Heart right ventricle (tissue), 16 donors: ENCODE measurements at places on chromosomes 1 and 21.

DNA sequence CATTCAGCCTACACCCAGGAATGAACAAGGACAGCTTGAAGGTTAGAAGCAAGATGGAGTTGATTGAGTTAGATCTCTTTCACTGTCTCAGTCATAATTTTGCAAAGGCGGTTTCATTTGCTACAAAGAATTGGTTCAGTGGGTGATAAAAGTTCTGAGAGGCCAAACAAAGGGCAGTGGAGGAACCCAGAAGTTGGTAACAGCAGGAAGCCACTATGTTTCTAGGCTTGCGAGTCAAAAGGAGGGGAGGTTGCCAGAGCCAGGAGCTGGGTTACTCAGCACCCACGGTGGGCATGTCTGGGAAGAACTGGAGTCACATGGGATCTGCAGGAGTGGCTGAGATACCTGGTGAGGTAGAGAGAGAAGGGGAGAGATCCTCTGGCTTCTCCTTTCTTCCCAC lies 64.2 kb upstream of the MRPS6 start:
- no peak for DNase-seq

DNA sequence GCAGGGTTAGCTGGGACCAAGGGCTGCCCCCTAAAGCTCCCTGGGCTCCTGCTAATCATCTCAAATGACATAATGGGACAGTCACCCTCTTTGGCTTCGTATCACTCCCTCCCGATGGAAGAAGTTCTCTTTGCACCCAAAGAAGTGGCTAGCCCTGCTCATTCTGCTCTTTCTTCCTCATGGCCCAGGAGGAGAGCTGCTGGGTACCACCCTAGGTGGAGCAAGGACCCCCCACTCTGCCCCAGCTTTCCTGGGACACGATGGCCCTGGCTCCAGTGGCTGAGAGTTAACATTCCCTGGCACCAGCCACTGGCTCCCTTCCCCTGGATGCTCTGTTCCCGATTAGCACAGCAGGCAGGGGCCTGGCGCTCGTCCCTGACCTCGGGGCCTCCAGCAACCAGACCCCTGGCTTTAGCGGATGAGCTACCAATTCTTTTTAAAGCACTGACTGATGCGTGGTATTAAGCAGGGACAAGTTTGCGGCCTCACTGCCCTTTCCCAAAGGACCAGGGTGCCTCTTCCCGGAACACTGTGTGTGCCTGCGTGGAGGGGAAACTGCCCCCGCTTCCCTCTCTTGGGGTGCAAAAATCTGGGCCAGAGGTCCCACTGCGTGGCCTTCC lies 1.2 kb downstream of the MYOM3 start:
- peak; percentile 81 for DNase-seq

GRCh38 chr1:48876330-48876785 lies 99.7 kb upstream of the BEND5 start:
- DNase-seq = no peak

DNA sequence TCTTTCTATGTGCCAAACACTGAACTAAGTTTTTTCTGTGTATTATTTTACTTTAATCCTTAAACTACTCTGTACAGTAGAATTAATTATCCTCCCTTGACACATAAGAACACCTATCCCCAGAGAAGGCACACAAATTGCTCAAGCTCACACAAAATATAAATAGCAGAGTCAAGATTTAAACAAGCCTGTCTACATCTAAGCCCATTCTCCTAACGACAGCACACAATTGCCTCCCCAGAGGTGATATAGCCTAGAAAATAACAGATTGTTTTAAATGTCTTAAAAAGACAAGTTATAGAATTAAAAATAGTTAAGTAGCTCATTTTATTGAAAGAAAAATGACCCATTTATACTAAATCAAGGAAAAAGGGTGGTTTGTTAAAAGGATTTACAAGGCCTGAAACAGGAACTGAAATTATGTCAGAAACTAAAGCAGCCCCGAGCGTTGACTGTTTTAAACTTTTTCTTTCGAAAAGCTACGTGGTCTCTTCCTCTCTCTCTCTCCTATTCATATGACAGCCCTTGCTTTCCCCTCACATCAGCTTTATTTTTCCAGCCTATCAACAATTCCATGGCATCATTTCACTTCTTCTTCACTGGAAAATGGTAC lies 30.5 kb downstream of the TNFSF18 start:
- no peak for DNase-seq

GRCh38 chr1:211478801-211479578 lies 13.0 kb downstream of the RD3 start:
- DNase-seq = no peak

GRCh38 chr1:200739702-200740570 lies 1.2 kb downstream of the CAMSAP2 start:
- peak; percentile 46 for DNase-seq

- no peak for DNase-seq
Measured at GRCh38 chr1:115012434-115012833, 17.2 kb upstream of the TSHB start.

DNA sequence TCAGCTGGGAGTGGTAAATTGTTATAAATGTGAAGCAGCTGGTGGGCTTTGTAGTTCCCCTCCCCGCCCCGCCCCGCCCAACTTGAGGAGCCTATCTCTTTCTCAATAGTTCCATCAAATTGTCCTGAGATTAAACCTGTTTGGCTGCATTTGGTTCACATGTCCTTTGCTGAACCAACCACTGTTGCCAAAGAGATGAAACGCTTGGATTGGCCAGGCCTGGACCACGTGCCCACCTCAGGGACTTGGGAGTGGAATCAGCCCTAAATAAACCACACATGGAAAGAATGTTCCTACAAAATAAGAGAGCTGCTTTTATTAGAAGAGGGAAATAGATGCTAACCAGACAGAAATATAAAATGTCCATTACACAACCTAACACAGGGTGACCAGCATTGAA lies 424.9 kb upstream of the KAZN start:
- no peak for DNase-seq

- no peak for DNase-seq
Measured at GRCh38 chr21:15203740-15204139, 138.9 kb upstream of the NRIP1 start.

DNA sequence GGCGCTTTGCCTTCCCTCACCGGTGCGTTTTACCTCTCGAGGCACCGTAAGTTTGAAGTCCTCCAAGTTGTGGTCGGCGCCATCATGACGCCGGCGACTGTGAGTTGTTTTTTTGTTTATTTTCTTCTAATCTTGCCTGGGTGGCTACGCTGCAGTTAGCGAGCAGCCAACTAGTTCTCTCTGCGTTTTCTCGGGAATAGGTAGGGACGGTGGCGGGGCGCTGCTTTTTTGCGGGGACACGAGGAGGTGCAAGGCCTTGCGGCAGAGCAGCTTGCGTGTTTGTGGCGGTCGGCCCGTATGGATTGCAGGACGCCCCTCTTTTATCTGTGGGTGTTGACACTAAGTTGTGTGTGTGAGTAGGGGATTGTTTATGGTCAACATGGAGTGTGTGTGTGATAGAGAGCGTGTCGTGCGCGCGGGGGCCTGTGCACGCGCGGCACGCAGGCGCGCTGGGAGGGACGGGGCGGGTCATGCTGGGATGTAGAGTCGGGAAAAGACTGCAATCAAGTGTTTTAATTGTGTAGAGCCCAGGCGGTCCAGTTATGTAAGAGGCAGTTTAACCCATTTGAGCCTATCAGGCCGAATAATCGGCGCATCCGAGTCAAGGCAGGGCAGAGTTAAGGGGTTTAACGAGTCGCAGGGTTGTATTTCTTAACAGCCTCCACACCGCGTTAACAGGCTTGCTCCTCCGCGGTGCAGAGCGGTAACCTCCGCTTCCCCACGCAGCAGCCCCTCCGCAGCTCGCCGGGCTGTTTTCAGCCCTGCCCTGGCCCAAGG lies 1.2 kb upstream of the NEGR1 start:
- peak; percentile 79 for DNase-seq

DNA sequence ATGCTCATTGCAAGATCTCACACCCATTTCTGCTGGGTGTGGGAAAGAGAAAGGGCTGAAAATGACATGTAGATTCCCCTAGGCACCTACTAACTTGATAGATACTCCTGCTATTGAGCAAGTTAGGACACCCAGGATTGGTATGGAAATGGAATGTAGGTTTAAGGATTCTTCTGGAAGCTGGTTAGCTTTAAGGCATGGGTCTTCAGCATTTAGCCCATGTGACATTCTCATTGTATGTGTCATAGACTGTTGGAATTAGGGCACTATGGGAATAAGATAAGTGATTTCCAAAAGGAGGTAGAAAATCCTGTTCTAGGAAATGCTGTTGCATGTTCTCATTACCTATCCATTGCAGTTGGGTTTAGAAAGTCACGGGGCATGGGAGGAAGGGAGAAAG lies 76.2 kb downstream of the DISC1 start:
- no peak for DNase-seq

GRCh38 chr1:221886743-221887414 lies 145.0 kb upstream of the DUSP10 start:
- peak; percentile 45 for DNase-seq

DNA sequence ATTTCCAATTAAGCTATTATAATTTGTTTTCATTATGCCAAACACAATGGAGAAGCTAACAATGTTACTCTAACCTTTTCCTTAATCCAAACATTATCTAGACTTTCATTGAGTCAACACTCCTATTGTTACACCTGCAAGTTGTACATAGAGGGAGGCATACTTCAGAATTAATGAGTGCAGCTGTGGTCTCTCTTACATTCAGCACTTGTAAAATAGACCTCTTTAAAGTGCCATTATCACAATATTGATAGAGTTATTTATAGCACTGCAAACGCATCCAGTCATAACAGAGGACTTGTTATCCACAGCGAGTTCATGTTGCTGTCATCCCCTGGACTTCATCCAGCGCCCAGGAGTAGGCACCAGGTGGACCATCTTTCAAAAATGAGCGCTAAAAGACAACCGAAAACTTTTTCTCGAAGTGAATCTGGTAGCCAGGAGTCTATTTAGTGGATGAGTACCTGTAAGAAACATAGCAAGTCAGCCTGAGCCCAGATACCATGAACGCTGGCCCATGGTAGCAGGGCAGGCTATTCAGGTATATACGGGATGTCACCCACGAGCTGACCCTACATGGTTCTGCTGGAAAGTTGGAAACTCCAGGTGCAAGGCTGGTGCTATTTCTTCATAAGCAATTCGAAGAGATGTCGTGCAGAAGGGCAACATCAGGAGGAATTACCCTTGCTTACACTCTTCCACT lies 70.6 kb upstream of the NFIA start:
- DNase-seq = no peak

DNA sequence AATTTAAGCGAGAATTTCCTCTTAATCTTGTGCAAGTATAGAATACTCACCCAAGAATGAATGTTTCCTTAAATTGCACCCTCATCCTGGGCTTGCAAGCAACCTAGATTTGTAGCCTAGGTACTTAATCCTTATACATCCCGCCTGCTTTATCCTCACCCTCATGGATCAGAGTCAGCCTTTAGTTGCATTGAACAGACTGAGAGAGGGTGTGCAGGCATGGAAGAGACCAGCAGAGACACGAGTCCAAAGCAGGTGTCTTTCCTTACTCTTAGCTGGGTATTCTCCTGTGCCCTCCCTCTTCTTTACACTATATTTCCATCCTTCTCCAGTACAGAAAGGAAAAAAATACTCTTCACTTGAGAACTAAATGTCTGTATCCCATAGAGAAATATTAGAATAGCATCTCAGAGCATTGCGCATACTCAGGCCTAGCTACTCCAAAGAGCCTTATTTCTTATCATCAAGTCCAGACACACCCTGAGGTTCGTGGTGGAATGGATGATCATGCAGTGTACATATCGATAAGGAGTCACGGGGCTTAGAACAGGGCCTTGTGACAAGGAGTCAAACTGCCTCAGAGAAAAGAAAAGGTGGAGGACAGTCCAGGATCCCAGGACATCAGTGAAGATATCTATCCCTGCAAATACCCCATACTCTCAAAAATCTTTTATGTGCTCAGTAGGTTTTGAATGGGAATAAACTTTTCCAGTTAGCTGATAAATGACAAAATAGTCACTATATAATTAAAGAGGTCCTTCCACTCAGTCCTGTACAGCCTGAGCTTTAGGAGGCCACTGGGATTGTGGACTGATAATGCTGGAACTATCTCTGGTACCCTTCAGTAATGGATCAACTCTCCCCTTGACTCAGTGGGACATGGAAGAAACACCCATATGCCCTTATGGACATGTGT lies 297.9 kb downstream of the GRIK1 start:
- DNase-seq = no peak

GRCh38 chr1:17098446-17099317 lies 20.6 kb downstream of the PADI2 start:
- DNase-seq = no peak

- DNase-seq = peak; percentile 32
Measured at GRCh38 chr1:45205011-45205909, 1.1 kb downstream of the ZSWIM5 start.

GRCh38 chr21:41500931-41501381 lies 7.0 kb downstream of the TMPRSS2 start:
- no peak for DNase-seq

DNA sequence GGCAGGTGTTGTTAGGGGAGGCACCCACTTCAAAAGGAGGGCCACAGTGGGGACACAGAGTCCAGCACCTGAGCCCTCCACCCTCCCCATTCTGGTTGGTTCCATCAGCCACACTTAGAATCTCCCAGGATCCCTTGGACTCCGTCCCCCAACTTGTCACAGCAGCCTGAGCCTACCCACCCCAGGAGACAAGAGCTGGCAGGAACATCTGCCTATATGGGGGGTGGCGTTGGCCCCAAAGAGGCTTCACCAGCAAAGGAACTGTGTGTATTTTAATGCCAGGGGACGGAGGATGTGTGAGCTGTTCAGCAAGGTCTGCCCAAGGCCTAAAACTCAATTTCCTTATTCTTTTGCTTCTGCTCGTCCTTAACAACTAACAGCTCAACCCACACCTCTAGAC lies 86.4 kb upstream of the TMEM51 start:
- DNase-seq = no peak

DNA sequence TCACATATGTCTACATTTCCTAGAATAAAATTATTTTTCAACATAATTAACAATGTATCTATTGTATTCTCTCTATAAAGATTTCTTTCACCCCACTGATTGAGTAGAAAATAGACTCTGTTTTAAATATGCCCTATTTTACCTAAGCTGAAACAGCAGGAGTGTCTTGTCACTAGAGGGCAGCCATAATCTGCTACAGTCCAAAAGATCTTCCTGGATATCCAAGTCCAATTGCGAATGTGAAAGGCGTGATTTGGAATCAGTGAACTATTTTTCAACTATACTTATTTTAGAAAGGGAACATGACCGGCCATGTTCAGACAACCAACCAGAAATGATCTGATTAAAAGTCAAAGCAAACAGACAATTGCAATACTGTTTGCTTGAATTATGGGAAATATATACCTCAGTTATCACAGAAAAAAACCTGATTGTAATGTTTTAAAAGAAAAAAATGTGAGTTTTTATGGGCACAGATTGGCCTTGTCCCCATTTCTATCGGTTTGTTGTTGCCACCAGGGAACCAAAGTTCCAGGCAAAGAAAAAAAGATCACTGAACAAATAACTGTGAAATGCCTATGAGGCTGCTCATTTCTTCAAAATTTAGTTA lies 1211.0 kb upstream of the ADGRL4 start:
- peak; percentile 5 for DNase-seq

- no peak for DNase-seq
Measured at GRCh38 chr1:2472561-2473177, 3.4 kb upstream of the PLCH2 start.

GRCh38 chr21:29313662-29314408 lies 15.1 kb downstream of the BACH1 start:
- no peak for DNase-seq
